Pulmonary artery endothelial cell (primary cell): ENCODE measurements at places on chromosomes 1 and 21. TPM values are rescaled to one million over a fixed set of nuclear protein-coding genes. Genes with fewer than 3 reads are reported as not detected.

DNA sequence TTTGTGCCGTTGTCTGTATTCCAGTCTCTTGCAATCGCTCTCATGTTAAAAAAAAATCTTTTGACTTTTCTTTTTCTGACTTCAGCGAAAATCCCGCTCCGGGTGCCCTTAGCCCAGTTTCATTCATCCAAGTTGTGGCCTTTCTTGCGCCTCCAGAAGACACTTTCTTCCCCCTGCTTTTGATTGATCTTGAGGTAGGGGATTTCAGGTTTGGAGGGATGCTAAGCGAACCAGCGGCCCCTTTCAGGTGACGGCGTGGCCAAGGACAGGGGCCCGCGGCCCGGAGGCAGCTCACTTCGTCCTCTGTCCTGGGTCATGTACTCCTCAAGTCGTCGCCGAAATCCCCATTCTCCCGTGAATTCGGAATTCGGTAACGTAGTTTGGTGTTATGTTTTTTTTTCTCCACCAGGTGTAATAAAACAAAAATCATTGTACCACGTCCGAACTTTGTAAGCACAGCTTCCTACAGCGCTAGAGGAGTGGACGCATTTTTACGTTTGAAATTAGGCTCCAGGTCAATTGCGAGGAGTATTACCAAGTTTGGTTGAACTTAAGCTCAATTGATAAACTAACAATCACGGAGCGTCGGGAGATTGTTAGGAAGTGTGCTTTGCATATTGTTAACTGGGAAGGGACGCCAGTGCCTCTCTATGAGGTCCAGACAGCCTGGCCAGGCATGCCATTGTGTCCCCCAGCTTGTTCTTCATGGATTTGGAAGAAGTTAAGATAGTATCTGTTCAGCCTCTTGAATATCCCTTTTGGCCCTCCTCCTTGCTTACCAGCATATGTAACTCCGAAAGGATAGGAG lies 1.1 kb downstream of the MRPS6 start:
- DNase-seq, result no peak

GRCh38 chr1:92756537-92756936 lies 28.4 kb downstream of the EVI5 start:
- DNase-seq, result no peak

GRCh38 chr1:173573596-173573995 lies 29.3 kb downstream of the SLC9C2 start:
- DNase-seq, result no peak

DNA sequence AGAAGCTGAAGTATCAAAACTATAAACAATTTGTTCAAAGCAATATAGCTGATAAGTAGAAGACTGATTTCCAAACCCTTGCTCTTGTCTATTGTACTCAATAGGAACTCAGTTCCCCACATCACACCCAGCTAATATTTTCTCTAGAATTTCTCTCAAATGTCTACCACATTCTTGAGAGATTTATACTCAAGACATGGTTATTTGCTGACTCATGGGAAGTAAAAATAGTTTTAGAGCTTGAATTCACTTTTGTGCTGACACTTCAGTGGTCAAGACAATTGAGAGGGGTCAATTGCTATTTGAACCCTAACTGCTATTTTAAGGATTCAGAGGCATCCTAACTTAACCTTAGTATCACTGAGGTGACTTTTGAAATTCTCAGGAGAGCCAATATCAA lies 99.0 kb downstream of the TNNI3K start:
- no peak for DNase-seq

- no peak for DNase-seq
Observed at GRCh38 chr1:39732730-39733129, 6.0 kb upstream of the PPIE start.

GRCh38 chr1:58896246-58897183 lies 112.7 kb upstream of the JUN start:
- no peak for DNase-seq

- DNase-seq, result no peak
Observed at GRCh38 chr1:79705218-79705617, 698.7 kb upstream of the ADGRL4 start.

- no peak for DNase-seq
Observed at GRCh38 chr1:30134466-30135217, 588.7 kb downstream of the MATN1 start.

BEND5 gene
- not detected in 2 replicates for total RNA-seq

ANKRD65 gene
- total RNA-seq, result 0.07 and 0.14 TPM in 2 replicates
